ENCODE measurements at places on chromosomes 3 and 15. TPM values are rescaled to one million over a fixed set of nuclear protein-coding genes. Genes with fewer than 3 reads are reported as not detected.
A peak's percentile ranks its signal among the peaks of the same experiment; 100 is the strongest.

The HRG gene
- not detected for total RNA-seq

The DAPK2 gene
- total RNA-seq, result 23.7 TPM

- no peak for DNase-seq
Observed at GRCh38 chr3:181486141-181486885, 225.4 kb upstream of the SOX2 start.

- DNase-seq, result no peak
Observed at GRCh38 chr3:189529889-189530471, 101.2 kb upstream of the TP63 start.

- no peak for DNase-seq
Observed at GRCh38 chr3:149376718-149377407, 586 bp downstream of the TM4SF1 start.

- no peak for DNase-seq
Observed at GRCh38 chr15:78351539-78351938, 11.4 kb downstream of the CRABP1 start.

DNA sequence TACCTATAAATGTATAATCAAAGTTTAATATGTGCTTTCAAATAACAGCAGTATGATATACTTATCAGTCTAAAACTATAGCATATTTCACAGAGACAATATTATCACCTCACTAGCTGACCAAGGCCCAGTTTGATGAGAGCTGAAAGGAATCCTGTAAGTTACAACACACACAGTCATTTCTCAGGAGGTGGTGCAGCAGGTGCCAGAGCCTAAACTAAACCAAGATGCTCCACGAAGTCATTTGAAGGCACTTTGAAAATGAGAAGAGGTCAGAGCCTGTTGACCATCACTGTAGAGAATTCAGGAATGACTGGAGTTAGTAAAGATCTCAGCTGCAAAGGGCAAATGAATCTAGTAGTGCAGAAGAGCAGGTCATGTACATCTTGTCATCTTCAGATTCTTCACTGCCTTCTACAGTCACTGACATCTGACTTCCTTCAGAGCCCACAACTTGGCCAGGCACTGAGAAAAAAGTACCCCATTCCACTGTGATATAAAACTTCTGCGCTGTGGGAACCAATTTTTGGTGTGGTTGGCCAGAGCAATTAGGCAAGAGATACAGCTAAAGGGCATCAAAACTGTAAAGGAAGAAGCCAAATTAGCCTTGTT, 7.9 kb downstream of the GBE1 start:
- DNase-seq, result no peak

GRCh38 chr3:55501905-55502304, 14.8 kb upstream of the WNT5A start:
- no peak for DNase-seq

DNA sequence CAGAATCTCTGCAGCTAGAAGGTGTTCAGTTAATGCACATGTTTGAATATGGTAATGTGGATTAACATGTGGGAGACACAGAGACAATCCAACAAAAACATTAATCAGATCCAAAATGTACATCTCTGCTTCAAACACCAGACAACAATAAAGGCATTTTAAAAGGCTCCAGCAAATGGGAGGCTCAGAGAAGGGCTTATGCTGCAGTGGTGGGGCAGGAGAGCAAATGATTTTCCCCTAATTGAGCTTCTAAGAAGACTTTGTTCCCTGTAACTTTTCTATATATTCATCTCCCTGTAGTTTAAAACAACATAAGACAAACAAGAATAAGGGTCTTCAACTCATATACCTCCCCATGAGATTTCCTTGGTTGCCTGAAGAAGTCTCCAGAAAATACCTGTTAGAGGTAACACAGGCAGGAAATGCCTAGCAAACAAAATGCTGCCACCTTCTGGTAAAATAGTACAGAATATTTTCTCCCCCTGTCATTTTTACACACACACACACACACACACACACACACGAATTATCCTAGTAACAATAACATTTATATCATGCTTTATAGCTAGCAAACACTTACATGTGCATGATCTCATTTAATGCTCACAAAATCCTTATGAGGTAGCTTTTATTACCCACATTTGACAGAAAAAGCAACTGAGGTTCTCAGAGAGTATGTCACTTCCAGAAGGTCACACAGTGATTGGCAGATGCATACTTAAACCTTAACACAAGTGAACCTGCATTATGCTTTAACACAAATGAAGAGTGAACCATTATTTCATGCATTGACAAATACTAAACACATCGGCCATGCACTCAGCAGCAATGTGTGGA, 123.4 kb upstream of the MB21D2 start:
- DNase-seq, result no peak

The ROPN1 gene
- 1.1 TPM for total RNA-seq

The UBAP1L gene
- 1.2 TPM for total RNA-seq

- no peak for DNase-seq
Observed at GRCh38 chr3:112627919-112628466, 12.9 kb downstream of the CCDC80 start.

DNA sequence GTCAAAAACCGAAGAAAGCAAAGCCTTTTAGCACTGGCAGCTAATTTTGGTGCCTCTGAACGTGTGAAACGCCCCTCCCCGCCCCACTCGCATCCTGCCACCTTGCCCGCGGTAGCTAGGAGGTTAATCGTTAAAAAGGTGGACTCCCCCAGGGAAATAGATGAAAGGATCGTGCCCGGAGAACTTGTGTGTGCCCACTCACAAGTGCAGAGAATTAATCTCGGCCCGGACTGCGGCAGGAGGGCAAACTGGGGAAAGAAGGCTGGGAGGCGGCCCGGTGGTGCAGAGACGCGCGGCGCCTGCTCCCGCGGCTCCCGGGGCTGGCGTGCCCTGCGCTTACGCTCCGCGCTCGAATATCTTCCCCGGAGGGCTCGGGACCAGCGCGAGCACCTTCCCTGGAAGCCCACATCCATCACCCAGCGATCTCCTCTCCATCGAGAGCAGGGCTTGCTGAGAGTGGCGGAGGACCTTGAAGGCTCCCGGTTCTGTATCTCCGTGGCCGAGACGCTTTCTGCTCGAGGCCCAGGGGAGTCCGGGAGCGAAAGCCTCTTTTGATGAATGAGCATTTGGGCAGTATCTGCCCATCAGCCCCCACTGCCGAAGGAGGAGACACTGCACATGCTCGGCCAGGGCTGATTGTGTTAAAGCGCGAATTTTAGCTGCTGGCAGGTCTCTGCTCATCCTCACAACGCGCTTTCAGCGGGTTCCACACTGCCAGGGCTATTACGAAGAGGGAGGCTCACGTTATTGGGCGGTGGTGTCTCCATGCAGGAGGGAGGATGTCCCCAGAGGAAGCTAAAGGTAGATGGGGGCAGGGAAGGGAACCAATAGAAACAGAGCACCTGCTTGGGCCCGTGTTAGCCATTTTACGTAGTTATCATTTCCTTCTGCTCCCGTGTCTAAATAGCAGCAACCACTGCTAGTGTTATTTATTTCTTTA, 1.3 kb upstream of the SPTSSB start:
- DNase-seq, result peak; percentile 25

- no peak for DNase-seq
Observed at GRCh38 chr3:71536376-71536965, 47.1 kb downstream of the FOXP1 start.

The WDR73 gene
- 15.3 TPM for total RNA-seq

DNA sequence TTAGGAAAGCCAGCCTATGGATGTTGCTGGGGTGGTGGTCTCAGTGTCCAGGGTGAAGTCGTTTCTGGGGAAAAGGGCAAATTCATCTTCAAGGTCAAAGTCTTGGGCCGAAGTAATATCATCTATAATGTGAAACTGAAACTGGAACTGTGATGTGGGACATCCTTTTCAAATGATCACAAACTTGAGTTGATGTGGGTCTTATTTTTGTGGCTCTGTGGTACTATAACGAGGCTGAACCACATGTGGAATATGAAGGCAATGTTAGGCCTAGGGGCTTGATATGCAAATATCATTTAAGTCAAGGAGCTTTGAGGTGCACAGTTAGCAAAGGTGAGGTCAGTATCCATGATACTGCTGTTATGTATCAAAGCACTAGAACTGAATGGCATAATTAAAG, 1.5 kb upstream of the CD200R1L start:
- no peak for DNase-seq

The SLC7A14 gene
- 0.56 TPM for total RNA-seq

GRCh38 chr15:85759376-85759775, 35.3 kb downstream of the KLHL25 start:
- no peak for DNase-seq

GRCh38 chr15:33963831-33964664, 4.2 kb upstream of the CHRM5 start:
- no peak for DNase-seq

DNA sequence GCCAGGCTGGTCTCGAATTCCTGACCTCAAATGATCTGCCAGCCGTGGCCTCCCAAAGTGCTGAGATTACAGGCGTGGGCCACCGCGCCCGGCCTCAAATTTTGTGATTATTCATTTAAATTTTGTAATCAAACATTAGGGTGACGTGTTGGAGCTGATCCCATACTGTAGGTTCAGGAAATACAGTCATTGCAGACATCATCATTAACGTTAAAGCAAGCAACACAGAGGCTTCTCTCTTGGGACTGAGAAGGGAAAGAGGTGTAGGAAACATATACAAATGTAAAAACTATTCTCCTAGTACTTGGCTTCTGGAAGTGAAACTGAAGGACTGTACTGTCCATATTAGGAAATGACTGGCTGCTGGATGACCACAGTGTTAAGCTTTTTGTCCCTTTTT, 11.1 kb upstream of the ARID3B start:
- no peak for DNase-seq

GRCh38 chr3:187533797-187534196, 136.4 kb downstream of the SST start:
- DNase-seq, result no peak

DNA sequence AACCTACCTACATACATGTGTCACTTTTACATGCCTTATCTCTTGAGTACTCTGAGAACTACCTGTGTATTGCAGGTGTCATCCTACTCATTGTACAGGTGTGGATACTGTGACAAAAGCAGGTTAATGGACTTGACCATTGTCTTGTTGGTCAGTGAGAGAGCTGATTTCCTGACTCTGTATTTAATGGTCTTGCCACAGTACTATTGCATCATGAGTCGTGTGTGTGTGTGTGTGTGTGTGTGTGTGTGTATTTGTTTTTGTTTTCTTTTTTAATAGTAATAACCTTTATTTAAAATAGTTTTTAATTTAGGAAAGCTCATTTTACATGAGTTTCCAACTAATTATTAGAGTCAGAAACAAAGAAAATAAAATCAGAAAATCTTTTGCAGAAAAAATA, 7.7 kb downstream of the SELENOT start:
- DNase-seq, result no peak

GRCh38 chr3:152122851-152123250, 145.9 kb upstream of the MBNL1 start:
- DNase-seq, result no peak

- DNase-seq, result no peak
Observed at GRCh38 chr15:100947760-100948429, 28.7 kb downstream of the LRRK1 start.

The PDZRN3 gene
- total RNA-seq, result 19.1 TPM

All from colonic mucosa (tissue), 4 donors.